ENCODE measurements at places on chromosomes 11 and 22.

DNA sequence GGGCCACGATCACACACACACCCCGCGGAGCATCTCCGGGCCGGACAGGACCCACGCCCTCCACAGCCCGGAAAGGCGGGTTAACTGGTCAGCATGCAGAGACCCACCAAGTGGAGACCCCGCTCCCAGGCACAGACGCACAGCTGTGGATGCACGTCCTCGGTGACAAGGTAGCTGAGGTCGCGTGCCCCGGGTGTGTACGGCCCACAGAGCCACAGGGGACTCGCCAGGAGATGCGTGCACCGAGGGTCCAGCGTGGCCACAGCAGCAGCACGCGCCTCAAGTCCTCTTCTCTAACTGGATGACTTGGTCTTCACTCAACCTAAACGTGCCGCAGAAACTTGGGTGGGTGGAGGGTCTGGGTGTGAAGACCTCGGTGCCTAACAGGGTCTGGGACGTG, 5.5 kb downstream of the H19 start:
- no peak for DNase-seq

- DNase-seq, result no peak
These were observed 40.4 kb downstream of the TNRC6B start for GRCh38 chr22:40218152-40218551.

DNA sequence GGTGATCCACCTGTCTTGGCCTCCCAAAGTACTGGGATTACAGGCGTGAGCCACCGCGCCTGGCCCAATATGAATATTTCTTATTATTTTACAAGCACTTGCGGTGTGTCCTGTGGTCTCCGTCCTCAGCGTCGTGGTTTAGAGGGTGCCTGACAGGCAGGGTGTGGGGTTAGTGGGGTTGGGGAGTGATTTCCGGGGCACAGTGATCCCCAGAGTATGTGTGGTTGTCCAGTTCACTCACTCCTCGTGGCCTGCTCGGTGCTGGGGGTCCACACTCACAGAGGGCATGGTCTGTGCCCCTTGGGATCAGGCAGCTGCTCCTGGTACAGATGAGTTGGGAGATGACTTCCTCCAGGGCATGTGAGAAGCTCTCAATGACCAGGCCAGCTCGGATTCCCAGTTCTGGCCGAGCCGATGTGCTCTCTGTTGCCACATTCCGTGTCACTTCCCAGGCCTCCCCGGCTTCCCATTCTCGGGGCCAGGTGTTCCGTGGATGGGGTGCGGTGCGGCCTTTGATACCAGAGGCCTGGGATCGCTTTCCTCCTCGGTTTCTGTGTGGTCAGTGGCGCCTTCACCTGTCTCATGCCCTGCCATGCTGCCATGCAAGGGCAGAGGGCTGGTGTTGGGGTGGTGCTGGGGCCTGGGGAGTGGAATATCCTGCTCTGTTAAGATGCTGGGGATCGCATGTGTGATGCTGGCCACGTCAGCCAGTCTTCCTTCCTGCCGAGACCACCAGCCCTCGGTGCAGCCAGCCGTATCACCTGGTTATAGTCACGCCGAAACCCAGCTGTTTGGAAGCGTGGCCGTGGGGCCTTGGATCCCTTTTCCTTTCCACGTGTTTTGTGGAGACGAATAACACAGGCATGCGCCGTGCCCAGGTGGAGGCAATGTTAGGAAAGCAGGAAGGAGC, 39.6 kb downstream of the PARVB start:
- DNase-seq, result no peak

DNA sequence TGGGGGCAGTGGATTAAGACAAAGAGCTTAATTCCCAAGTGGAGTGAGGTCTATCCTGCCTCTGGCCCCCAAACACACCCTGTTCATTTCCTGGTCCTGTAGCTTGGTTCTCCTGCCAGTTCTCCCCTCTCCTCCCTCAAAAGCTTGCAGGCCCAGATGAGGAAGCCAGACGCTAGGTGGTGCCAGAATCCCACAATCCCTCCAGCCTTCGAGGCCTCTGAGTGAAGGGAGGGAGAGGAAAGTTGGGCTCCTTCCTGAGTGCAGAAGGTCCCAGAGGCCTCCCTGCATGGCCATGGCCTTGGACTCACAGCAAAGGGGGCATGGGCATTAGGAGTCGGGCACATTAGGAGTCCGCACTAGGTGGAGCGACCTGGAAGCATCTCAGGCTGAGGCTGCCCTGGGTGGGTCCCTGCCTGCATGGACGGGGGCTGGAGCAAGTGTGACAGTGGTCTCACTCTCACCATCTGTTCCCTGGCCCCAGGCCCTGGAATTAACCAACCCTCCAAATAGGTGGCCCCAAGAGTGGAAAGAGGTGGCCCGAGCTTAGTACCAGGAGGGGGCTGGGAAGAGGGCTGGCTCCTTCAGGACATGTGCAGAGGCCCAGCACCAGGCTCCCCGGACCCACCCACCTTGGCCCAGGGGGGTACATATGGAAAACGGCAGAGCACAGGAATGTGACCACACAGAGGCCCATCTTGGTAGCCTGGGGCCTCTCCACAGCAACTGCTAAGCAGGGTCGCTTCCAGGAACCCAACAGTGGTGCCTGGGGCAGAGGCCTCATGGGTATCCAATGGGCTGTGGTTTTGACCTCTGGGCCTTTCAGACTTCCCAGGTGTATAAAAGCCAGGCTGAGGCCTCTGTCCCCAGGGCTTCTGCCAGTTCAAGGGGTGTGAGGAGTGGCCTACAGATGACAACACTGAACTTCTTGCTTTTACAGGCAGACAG, 5.2 kb downstream of the FXYD2 start:
- no peak for DNase-seq

GRCh38 chr11:42249401-42249800, 789.9 kb upstream of the LRRC4C start:
- no peak for DNase-seq

DNA sequence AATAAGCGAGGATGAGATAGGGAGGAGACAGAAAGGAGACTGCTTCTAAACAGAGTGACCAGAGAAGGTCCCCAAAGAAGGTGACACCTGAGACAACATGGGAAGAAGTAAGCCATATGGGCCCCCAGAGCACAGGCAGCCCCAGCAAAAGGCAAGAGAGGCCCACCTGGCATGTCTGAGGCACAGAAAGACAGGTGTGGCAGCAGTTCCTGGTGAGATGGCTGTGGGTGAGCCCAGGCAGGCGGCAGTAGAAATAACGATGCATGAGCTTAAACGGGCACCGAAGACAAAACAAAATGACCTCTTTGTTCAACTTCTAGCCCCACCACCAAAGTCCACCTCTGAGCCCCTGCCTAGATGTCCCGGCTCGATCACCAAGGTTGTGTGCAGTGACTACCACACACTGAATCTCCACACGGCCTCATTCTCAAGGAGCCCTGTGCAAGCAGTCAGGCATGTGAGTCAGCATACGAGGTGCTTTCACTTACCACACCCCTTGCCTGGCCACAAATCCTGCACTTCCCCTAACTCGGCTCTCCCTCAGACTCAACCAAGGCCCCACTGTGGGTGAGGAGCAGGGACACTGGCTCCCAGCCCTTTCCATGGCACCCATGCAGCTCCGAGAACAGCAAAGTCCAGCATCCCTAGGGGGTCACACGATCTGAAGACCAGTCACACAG, 77.6 kb downstream of the PACSIN2 start:
- DNase-seq, result no peak

DNA sequence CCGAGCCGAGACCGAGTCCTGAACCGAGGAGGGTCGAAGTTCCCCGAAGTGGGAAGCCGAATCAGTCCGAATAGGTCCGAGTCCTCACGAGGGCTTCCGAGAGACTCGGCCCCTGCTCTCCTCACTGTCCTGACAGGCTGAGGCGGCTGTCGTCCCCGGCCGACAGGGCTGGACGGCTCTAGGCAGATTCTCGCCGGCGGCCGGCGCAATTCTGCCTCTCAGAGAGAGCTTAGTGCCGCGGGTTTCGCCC, 191 bp upstream of the DEAF1 start:
- no peak for DNase-seq

DNA sequence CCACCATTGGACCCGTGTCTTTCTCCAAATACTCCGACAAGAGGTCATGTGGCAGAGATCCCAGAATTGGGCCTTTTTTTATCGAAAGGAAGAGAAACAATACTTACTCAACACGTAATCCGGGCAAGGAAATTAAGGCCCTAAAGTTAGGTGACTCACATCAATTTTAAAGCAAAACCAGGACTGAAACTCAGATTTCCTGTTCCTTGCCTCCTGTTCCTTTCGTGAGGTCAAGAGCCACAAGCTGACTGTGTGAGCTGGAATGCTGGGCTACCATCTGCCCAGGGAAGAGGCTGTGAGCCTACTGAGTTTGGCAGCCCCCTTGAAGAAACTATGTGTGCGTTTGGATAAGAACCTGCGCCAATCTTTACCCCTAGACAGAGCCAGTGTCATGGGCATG, 27.1 kb upstream of the MRGPRX2 start:
- no peak for DNase-seq

- DNase-seq, result no peak
These were observed 85.4 kb downstream of the MTNR1B start for GRCh38 chr11:93054881-93055280.

- peak; percentile 93 for DNase-seq
These were observed 1.7 kb upstream of the TYMP start for GRCh38 chr22:50531546-50531961.

DNA sequence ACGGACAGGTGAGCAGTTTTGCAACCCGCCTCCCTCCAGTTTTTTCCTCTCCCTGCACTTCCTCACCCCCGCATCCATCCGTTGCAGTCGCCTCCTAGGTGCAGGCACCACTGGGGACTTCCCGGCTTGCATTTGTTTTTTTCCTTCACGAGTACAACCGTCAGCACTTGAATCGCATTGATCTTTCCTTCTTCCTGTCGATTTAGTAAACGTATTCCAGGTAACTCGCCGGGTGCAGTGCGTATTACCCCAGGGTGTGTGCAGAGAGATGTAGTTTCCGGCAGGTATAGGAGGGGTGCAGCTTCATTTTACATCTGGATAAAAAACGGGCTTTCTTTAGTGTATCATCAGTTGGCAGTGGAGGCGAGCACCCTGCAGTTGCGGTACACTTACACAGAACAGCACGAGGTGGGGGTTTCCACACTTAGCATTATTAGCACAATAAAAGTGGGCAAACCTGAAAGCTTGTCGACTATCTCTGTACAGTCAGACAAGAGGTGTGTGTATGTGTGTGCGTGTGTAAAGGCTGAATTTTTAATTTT, at the start of gene SORL1-AS1:
TSS of gene SORL1-AS1 (minus strand) at position 359 of the 542 bp plus-strand sequence.
- DNase-seq, result no peak

DNA sequence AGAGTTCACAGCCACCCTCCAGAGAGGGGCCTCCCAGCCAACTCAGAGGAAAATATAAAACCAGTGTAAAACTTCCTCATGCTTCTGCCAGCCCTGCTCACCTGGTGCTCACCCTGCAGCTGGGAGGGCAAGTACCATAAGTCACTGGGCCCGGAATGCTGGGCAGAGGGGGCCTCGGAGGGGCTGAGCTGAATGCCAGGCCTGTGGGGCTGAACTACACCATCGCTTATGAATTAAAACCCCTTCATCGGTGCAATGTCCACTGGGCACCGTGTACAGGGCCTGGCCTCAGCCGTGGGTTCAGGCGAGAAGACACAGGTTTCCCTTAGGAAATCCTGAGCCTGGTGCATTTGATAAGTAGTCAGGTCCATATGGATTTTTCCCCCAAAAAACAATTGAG, 828.6 kb downstream of the TBC1D22A start:
- DNase-seq, result peak; percentile 72

DNA sequence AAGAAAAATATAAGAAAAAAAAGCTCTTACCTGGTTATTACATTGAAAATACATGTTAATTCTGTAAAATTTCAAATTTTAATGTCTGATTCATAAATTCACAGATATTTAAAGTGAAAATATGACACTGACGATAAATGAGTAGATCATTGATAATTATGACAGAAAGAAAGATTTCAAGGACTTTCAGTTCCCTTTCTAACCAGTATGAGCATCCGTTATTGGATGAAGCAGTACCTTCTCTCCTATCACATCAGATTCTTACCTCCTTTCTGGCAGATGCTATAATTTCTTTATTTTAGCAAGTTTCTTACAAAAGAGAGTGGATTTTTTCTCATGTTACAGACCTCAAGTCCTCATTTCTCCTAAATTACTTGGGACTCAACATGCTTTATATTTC, 847.3 kb downstream of the JRKL start:
- no peak for DNase-seq

DNA sequence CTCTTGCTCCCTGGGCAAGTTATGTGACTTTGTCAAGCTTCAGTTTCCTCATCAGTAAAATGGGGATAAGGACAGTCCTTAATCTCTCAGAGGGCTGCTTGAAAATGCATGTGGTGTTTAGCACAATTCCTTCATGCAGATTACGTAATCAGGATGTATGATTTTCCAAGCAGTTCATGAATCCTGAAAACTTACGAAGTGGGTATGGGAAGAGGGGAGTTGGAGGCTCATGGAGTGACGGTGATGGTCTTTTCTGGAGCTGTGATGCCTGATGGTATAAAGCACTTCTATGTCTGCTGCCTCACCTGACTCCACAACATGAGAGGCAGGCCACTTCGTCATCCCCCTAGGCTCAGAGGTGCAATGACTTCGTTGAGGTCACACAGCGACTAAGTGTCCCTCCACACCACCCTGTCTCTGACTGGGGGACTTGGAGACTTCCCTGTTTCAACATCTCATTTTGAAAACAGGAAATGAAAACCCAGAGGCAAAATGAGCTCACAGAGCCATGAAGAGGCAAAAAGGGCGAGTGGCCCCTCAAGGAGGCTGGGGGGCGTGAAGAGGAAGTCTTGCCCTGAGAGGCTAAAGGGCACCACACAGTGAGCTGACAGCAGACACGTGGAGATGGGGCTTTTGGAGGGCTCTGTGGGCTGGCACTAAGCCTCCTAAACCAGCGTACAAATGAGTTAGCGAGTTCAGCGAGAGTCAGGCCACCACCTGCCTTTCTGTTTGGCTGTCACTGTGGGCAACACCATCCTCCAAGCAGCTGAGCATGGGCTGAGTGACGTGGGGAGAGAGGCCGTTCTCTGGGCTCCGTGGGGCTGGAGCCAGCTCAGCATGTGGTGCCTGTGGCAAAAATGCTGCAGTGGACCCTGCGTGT, 10.1 kb downstream of the MCM5 start:
- no peak for DNase-seq

GRCh38 chr11:66072518-66072917, 2.4 kb downstream of the PACS1 start:
- DNase-seq, result no peak

- peak; percentile 39 for DNase-seq
These were observed 14.7 kb downstream of the TOM1 start for GRCh38 chr22:35314161-35314942.

GRCh38 chr11:108774037-108774730, 109.3 kb downstream of the DDX10 start:
- no peak for DNase-seq

GRCh38 chr11:58503361-58503856, 4.5 kb downstream of the OR5B21 start:
- no peak for DNase-seq

DNA sequence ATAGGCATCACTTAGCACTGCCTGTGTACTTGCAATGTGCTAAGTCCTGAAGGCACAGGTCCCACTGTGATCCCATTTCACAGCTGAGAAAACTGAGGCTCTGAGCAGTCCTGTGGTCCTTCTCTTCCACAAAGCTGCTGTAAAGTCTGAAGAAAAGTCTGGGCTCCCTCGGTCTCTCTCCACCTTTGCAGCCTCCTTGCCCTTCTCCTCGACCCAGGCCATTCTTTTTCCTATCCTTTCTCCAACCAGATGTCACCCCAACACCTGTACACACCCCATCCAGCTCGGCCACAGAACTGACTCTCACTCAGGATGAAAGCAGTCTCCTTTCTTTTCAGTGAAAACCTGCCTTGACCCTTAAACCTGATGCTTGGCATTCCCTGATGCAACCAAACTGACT, 42.6 kb upstream of the SYT13 start:
- DNase-seq, result no peak

GRCh38 chr22:19038164-19038546, 84.1 kb downstream of the DGCR2 start:
- peak; percentile 73 for DNase-seq

GRCh38 chr11:33531743-33532181, 168.9 kb downstream of the C11orf91 start:
- DNase-seq, result no peak
